ENCODE measurements at places on chromosomes 6 and 20. TPM values are rescaled to one million over a fixed set of nuclear protein-coding genes. Genes with fewer than 3 reads are reported as not detected.

The TOMM6 gene
- total RNA-seq = 201 TPM

The CDKN1A gene
- total RNA-seq = 25.8 TPM

GRCh38 chr6:169087443-169088041, 166.1 kb downstream of the THBS2 start:
- DNase-seq = no peak

The KCNG1 gene
- total RNA-seq = 65.9 TPM

DNA sequence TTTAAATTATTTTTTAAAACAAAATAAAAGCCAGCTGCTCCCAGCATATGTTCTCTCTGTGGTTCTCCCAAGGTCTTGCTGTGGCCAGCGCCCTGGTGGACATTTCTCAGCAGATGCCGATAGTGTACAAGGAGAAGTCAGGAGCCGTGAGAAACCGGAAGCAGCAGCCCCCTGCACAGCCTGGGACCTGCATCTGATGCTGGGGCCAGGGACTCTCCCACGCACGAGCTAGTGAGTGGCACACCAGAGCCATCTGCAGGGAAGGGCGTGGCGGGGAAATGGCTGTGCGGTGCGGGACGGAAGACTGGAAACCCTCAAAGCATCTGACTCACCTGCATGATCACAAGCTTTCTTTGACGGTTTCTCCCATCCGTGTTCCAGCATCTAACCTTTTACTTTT, 16.5 kb downstream of the GFRA4 start:
- DNase-seq = no peak

GRCh38 chr6:124495665-124496190, 466.5 kb upstream of the RNF217 start:
- no peak for DNase-seq

DNA sequence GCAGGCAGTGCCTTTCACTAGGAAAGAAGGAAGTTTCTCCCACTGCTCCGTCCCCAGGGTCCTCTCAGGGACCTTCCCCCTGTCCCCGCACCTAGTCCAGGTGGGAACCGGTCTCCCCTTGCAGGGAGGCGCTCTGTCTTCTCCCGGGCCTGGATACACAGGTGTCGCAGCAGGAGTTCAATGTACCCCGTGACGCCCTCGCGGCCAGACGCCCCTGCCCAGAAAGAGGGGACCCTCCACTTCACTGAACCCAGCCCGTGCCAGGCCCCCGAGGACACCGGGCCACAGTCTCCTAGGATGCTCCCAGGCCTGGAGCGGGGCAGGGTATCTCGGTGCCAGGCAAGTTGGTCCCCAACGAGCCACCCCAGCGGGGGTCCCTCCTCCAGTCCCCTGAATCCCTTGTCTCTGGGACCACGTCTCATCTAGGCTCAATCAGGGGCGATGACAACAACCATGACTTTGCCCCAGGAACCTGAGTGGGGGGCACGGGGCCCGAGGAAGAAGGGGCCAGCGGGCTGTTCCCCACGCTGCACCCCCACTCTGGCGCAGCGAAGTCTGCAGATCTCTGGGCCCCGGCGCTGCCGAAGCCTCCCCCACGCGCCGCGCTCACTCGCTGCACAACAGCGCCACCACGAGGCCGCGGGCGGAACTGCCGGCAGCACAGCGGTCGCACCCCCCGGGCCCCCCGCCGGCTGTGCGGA, 103.0 kb downstream of the EDN3 start:
- peak; percentile 39 for DNase-seq

DNA sequence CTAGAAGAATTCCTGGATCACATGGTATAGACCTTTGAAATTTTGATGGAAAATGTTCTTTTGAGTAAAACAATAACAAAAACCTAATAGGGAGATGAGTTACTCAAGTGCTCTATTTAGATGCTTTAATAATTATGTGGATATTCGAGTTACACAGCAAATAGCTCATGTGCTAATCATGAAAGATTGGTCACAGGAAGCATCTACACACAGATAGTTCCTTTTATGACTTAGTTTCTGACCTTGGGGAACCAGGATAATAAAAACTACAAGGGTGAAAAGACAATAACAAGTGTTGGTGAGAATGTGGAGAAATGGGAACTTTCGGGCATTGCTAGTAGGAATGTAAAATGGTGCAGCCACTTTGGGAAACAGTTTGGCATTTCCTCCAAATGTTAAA, 19.7 kb downstream of the UBE2V1 start:
- DNase-seq = no peak

GRCh38 chr6:41940759-41941279, 789 bp downstream of the CCND3 start:
- DNase-seq = peak; percentile 40

The DUSP15 gene
- 1.9 TPM for total RNA-seq

DNA sequence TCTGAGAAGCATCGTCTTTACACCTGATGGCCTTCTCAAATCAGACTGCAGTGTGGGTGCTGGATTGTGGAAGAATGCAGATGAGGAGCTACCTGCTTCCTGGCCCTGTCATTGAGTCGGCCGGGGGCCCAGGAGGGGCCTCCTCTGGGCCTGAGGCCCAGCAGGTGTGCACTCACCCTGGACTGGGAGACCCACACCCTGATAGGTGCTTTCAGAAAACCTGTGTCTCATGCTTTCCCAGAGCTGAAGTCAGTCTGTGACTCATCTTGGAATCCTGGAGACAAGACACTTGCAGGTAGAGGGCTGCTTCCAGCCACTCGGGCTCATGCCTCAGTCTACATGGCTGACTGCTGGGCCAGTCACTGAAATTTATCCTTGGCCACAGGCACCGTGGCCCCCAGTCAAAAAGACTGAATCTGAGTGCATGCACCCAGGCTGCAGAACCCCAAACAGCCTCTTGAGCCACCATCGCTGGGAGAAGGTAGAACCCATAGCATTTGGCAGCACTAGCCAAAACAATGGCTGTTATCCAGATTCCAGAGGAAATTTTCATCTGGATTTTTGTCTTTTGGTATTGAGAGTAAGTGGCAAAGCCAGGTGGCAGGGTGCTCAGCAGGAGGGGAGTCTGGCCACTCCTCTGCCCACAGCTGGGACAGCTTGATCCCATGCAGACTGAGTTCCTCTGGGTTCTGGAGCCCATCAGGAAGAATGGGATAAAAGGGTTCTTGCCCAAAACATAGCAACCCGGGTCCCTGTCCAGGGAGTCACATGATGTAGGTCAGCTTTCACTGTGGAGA, 182.0 kb upstream of the CST7 start:
- DNase-seq = no peak

The MCCD1 gene
- not detected for total RNA-seq

- no peak for DNase-seq
Observed at GRCh38 chr20:41268917-41269652, 48.4 kb downstream of the ZHX3 start.

GRCh38 chr20:58634521-58635278, 16.4 kb upstream of the STX16 start:
- DNase-seq = no peak

DNA sequence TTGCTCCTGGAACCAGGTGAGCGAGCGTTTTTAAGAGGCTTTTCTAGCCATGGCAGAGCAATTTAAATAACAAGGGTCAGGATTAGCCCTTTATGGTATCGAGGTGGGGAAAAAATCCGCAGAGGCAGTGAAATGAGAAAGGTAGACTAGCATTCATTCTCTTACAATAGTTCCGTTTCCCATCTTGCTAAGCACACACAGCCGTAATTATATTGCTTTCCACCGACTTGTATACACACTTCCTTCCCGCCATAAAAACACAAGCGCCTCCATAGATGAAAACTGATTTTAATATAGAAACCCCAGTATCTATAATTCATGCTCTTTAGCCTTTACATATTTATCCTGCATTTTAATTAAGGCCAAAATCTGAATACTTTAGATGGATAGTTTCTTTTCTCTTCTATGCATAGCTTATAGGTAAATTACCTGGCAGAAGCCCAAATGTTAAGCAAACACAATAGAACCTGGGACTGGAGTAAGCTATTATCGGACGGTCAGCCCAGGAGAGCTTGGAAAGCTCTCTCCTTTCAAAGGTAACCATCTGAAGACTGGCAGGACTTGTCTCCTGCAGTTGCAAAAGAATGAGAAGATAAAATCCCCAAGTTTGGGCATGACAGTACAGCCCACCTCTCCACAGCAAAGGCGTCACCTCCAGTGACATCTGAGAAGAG, 90.9 kb upstream of the MC3R start:
- no peak for DNase-seq

The GPSM3 gene
- 0.20 TPM for total RNA-seq

DNA sequence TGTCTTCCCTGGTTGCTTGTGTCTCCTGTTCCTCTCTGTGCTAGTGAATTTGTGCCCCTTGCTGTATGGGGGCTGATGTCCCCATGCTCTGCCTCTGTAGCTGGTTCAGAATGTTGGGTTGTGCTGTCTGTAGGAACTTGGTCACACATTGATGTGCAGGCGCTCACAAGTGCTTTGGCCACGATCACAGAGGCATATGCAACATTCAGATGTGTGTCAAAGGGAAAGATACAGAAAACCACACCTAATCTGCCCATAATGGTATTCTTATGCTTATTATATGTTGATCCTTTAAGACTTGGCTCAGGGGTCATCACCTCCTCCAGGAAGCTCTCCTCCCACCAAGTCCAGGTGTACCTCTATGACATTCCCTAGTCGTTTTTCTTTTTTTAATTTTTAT, 17.1 kb upstream of the DHX35 start:
- no peak for DNase-seq

- DNase-seq = no peak
Observed at GRCh38 chr6:118892355-118892991, 1.5 kb upstream of the ASF1A start.

The POU3F2 gene
- 0.30 TPM for total RNA-seq

DNA sequence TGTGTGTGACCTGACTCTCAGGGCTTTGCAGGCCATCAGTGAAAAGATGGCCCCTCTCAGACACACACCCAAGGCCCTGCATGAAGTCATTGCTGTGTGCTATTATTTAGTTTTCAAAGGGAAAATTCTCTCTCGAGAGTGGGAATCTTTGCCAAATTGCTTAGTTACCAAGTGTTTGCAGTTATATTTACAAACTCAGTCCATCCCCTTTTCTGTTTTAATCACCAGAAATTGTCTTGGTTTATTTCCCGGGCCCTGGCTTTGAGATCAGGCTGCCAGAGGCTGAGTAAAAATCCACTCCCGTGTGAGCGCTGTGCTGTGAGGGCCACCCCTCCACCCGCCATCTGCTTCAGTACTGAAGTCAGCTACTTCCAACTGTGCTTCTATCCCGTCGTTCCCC, 163.1 kb downstream of the SOD2 start:
- DNase-seq = no peak

DNA sequence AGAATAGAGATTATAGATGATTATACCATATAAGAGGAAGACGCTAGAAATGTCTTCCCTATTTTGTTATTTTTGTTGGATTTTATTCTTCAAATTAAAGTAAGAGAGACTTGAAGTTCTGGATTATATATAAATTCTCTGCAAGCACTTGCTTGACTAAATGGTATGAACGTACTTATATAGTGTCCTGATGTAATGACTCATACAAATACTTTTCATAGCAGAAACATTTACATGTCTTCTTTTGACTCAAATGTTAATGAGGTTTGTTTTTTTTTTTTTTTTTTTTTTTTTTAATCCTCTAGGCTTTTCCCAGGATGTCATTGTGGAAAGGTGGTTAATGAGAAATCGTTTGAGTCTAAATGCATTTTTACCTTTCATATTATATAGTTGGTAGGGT, 55.0 kb downstream of the PDE7B start:
- no peak for DNase-seq

The CDH22 gene
- total RNA-seq = not detected

GRCh38 chr6:166472636-166473035, 89.9 kb upstream of the MPC1 start:
- no peak for DNase-seq

- DNase-seq = no peak
Observed at GRCh38 chr20:15811951-15812350, 761.3 kb downstream of the KIF16B start.

The SLC4A11 gene
- total RNA-seq = not detected

GRCh38 chr20:43919686-43920403, 5.2 kb downstream of the TOX2 start:
- DNase-seq = peak; percentile 26

DNA sequence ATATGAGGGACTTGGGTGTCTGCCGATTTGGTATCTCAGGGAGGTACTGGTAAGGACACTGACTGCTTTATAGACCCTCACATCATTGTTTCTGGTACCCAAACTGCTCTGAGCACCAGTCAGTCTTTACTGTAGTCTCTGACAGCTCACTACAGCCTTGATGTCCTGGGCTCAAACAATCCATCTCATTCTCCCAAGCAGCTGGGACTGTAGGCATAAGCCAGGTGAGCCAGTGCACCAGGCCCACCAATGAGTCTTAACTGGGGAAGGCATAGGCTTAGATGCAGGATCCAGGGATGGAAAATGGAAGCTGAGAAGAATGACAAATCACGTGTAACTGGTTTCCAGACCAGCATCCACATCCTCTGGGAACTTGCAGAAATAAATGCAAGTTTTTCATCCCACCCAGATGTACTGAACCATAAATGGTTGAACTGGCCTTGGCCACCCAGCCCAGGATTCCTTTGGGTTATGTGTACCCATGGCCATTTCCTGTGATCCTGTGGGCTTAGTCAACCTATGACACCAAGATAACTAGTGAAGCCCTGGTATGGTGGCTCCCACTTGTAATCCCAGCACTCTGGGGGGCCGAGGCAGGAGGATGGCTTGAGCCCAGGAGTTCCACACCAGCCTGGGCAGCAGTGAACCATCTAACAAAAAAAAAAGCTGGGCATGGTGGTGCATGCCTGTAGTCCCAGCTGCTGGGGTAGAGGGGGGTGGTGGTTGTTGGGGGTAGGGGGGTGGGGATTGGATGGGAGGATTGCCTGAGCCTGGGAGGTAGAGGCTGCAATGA, 5.8 kb downstream of the TUBB start:
- peak; percentile 59 for DNase-seq

- no peak for DNase-seq
Observed at GRCh38 chr20:15895126-15895525, 678.1 kb downstream of the KIF16B start.

Data from MG63 (cell line).